ENCODE measurements at places on chromosomes 12 and 14. TPM values are rescaled to one million over a fixed set of nuclear protein-coding genes. Genes with fewer than 3 reads are reported as not detected.

GRCh38 chr14:50955373-50956043 lies 11.2 kb upstream of the PYGL start:
- no peak overlapping the region for H3K4me3 ChIP-seq
- H3K27me3 ChIP-seq, result no peaks in the 10 kb centered on the region
- peaks cover 4% of the 10 kb centered on the region for H3K4me1 ChIP-seq
- no peaks in the 10 kb centered on the region for H3K36me3 ChIP-seq
- peak overlapping the region; percentile 81 for H3K27ac ChIP-seq
- DNase-seq, result peak; percentile 96

GRCh38 chr12:49616533-49617219 lies 6.7 kb upstream of the PRPF40B start:
- peaks cover 3% of the 10 kb centered on the region for H3K27me3 ChIP-seq
- H3K27ac ChIP-seq, result no peak overlapping the region
- peaks cover 2% of the 10 kb centered on the region for H3K4me1 ChIP-seq
- no peaks in the 10 kb centered on the region for H3K36me3 ChIP-seq
- no peak for DNase-seq

GRCh38 chr12:120646044-120646443 lies 5.6 kb downstream of the CABP1 start:
- peaks cover 3% of the 10 kb centered on the region for H3K4me1 ChIP-seq
- no peak for DNase-seq
- H3K36me3 ChIP-seq, result no peaks in the 10 kb centered on the region
- H3K27ac ChIP-seq, result no peak overlapping the region
- H3K4me3 ChIP-seq, result no peak overlapping the region
- H3K27me3 ChIP-seq, result peaks cover 61% of the 10 kb centered on the region

DNA sequence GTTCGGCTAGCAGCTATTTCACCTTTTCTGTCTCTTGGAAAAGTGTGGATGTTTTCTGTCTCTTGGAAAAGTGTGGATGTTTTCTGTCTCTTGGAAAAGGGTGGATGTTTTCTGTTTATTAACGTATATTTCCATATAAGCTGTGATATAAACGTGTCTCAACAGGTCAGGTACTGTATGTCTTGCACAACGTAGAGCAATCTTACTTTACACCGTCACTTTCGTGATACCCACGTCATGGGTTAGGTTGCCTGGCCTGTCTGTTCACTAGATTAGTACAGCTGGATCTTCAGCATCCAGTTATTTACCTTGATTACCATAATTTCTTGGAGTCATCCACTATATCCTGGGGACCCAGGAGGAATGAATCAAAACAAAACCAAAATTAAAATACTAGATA lies 14.1 kb downstream of the CLEC7A start:
- DNase-seq, result no peak
- no peak overlapping the region for H3K27ac ChIP-seq
- H3K36me3 ChIP-seq, result no peaks in the 10 kb centered on the region
- H3K4me1 ChIP-seq, result no peaks in the 10 kb centered on the region

- no peaks in the 10 kb centered on the region for H3K36me3 ChIP-seq
- H3K4me1 ChIP-seq, result peaks cover 2% of the 10 kb centered on the region
- no peak overlapping the region for H3K4me3 ChIP-seq
- DNase-seq, result no peak
- H3K27me3 ChIP-seq, result no peaks in the 10 kb centered on the region
- no peak overlapping the region for H3K27ac ChIP-seq
These were observed 104.0 kb upstream of the CCND2 start for GRCh38 chr12:4169531-4169930.

GRCh38 chr12:132578826-132579225 lies 31.6 kb downstream of the LRCOL1 start:
- no peak overlapping the region for H3K27ac ChIP-seq
- H3K27me3 ChIP-seq, result no peaks in the 10 kb centered on the region
- DNase-seq, result no peak
- no peaks in the 10 kb centered on the region for H3K4me1 ChIP-seq
- peaks cover 40% of the 10 kb centered on the region for H3K36me3 ChIP-seq

GRCh38 chr12:66921151-66921550 lies 242.3 kb upstream of the GRIP1 start:
- no peak overlapping the region for H3K27ac ChIP-seq
- no peak for DNase-seq
- no peaks in the 10 kb centered on the region for H3K27me3 ChIP-seq
- H3K4me3 ChIP-seq, result no peak overlapping the region
- H3K36me3 ChIP-seq, result no peaks in the 10 kb centered on the region
- H3K4me1 ChIP-seq, result no peaks in the 10 kb centered on the region

- H3K4me3 ChIP-seq, result no peak overlapping the region
- no peak for DNase-seq
- H3K27me3 ChIP-seq, result no peaks in the 10 kb centered on the region
These were observed 15.0 kb downstream of the DEPDC4 start for GRCh38 chr12:100251917-100252316.

GRCh38 chr14:67928375-67928774 lies 108.8 kb downstream of the RAD51B start:
- no peak overlapping the region for H3K4me3 ChIP-seq
- no peaks in the 10 kb centered on the region for H3K36me3 ChIP-seq
- no peak for DNase-seq
- H3K27me3 ChIP-seq, result no peaks in the 10 kb centered on the region
- no peak overlapping the region for H3K27ac ChIP-seq

DNA sequence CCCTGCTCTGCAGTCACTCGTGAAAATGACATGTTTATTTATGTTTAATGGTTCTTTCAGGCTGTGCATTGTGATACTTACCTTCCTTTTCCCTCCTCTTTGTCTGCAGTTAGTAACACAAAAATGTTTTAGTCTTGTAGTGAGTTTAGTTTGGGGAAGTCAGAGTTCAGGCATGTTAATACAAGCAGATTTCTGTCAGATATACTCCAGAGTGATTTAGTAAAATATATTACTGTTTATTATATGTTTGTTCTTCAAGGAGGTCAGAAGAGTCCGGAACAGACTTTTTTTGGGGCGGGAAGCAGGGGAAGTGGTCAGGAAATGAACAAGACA lies 28.7 kb downstream of the MSRB3 start:
- peaks cover 2% of the 10 kb centered on the region for H3K36me3 ChIP-seq
- no peak for DNase-seq
- peaks cover 17% of the 10 kb centered on the region for H3K4me1 ChIP-seq
- no peak overlapping the region for H3K4me3 ChIP-seq
- H3K27ac ChIP-seq, result peak overlapping the region; percentile 12
- no peaks in the 10 kb centered on the region for H3K27me3 ChIP-seq

GRCh38 chr14:42541535-42542001 lies 934.9 kb downstream of the LRFN5 start:
- no peak overlapping the region for H3K4me3 ChIP-seq
- peak; percentile 69 for DNase-seq
- no peaks in the 10 kb centered on the region for H3K36me3 ChIP-seq
- H3K27ac ChIP-seq, result no peak overlapping the region
- H3K4me1 ChIP-seq, result no peaks in the 10 kb centered on the region

- H3K4me1 ChIP-seq, result no peaks in the 10 kb centered on the region
- H3K4me3 ChIP-seq, result no peak overlapping the region
- H3K27ac ChIP-seq, result no peak overlapping the region
- no peak for DNase-seq
These were observed 188.9 kb upstream of the FOXG1 start for GRCh38 chr14:28577711-28578131.

DNA sequence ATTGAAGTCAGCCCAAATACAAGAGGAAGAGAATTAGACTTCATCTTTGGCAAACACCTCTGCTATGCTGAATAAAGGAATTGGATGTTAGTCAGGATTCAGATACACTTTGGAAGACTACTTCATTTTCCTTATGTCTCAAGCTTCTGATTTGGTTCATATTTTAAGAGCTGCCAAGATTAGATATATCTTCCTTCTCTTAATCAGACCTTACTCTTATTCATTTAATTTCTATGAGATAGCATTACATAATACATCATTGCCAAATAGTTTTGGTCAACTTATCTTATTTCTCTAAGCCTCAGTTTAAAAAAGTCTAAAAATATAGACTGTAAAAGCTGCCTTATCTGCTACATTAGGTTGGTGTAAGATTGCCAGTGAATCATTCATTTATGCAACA lies 330.6 kb upstream of the NAV3 start:
- no peaks in the 10 kb centered on the region for H3K27me3 ChIP-seq
- H3K27ac ChIP-seq, result no peak overlapping the region
- no peak overlapping the region for H3K4me3 ChIP-seq
- no peaks in the 10 kb centered on the region for H3K4me1 ChIP-seq
- no peaks in the 10 kb centered on the region for H3K36me3 ChIP-seq

DNA sequence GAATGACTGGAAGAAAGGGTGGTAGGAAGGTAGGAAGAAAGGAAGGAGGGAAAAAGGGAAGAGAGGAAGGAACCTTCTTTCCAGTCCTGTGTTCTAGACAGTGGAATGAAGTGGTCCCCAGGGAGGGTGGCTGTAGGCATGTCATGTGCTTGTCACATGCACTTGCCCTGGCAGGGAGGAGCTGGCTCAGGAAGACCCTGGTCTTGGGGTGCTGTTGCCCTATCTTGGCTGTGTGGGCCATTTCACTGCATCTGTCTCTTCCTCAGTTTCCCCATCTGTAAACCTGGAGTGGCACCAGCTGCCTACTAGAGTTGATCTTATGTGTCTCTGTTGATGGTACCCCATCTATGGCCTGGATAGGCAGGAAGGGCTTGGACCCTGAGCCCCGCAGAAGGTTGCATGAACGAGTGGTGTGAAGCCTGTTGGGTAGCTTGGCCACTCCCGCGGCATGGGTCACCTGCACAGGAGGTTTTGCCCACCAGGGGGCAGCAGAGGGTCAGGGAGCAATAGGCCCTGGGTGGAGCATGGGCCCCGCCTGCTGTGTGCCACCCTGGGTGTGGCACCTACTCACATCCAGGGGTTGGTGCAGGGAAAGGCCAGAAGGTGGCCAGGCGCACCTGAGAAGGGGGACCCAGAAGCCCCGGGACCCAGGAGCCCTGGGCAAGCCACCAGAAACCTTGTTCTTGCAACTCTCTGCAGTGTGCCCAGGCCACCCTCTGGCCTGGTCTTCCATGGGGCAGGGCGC lies 25.1 kb downstream of the MEG3 start:
- H3K36me3 ChIP-seq, result peaks cover 54% of the 10 kb centered on the region
- no peak overlapping the region for H3K27ac ChIP-seq
- H3K4me1 ChIP-seq, result no peaks in the 10 kb centered on the region
- no peak overlapping the region for H3K4me3 ChIP-seq
- DNase-seq, result no peak
- H3K27me3 ChIP-seq, result no peaks in the 10 kb centered on the region

DNA sequence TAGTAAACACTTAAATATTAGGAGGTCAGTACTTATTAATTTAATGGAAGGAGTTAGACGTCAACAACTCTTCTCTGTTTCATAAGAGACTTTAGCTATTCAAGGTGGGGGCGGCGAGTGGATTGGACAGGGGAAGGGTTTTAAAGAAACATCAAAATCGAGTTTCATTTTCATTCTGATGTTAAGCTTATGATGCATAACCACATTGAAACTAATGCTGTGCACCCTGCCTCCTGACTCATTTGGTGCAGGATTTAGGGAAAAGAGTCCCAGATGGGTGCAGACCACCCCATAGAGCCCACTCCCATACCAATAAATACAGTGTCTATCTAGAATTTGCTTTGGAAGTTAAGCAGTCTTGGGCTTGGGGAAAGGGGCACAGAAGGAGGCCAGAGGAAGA lies 7.4 kb downstream of the ZBTB39 start:
- H3K27me3 ChIP-seq, result no peaks in the 10 kb centered on the region
- no peak overlapping the region for H3K27ac ChIP-seq
- H3K4me3 ChIP-seq, result no peak overlapping the region
- H3K36me3 ChIP-seq, result peaks cover 48% of the 10 kb centered on the region
- DNase-seq, result no peak

GRCh38 chr12:104722601-104723534 lies 235.2 kb downstream of the SLC41A2 start:
- H3K4me3 ChIP-seq, result no peak overlapping the region
- no peak for DNase-seq
- no peaks in the 10 kb centered on the region for H3K36me3 ChIP-seq
- no peak overlapping the region for H3K27ac ChIP-seq

DNA sequence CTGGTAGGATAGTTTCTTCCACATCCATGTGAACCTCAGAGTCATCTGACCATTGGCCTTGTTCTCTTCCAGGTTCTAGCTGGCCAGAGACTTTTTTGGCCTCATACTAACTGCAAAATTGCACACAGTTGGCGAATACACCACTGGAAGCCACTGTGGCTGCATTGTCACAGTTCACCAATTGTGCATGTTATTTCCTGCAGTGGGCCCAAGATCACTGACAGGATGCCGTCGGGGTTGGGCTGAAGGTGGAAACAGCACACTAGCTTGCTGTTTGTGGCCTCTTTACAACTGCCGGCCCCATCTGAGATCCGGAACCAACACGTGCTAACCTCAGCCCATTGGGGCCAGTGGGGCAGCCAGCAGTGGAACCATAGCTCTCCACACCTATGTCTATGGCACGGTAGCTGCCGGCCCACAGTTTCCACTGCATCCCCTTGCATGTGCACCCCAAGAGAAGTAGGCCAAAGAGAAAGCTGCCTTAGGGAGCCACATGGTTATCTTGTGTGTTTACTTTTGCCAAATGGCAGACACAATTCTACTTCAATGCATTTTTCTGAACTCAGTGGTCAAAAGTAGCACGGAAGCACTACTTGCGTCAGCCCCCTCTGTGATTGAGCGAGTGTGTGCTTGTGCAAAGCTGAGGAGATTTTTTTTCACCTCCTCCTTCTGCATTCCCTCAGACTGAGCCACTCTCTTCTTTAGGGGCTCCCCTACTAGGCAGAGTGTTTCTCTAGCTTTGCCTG lies 464.0 kb downstream of the RAD51B start:
- H3K27me3 ChIP-seq, result no peaks in the 10 kb centered on the region
- DNase-seq, result no peak
- peaks cover 3% of the 10 kb centered on the region for H3K4me1 ChIP-seq
- H3K36me3 ChIP-seq, result no peaks in the 10 kb centered on the region

DNA sequence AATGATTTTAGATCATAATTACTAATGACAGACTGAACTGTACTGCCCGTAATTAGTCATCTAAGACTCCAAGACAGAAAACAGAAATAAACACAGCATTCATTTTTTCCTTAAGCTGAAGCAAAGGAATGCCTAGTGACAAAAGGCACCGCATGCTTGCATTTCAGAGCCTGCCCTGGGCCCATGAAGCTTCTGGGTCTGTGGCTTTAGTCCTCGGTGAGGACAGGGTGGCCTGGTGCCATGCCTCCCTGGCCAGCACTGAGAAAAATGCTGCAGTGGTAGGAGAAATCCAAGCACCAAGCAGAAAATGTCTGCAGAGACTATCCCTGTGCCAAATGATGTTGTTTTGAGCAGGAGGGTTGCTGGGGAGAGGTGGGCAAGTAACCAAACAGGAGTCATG lies 171.6 kb downstream of the CALM1 start:
- H3K4me3 ChIP-seq, result no peak overlapping the region
- H3K36me3 ChIP-seq, result peaks cover 4% of the 10 kb centered on the region
- H3K4me1 ChIP-seq, result no peaks in the 10 kb centered on the region
- no peaks in the 10 kb centered on the region for H3K27me3 ChIP-seq

- no peak overlapping the region for H3K27ac ChIP-seq
- DNase-seq, result no peak
- H3K4me3 ChIP-seq, result no peak overlapping the region
- H3K4me1 ChIP-seq, result peaks cover 3% of the 10 kb centered on the region
These were observed 17.5 kb upstream of the NUDT14 start for GRCh38 chr14:105198588-105198987.

DHH gene
- 0.07 TPM for polyA plus RNA-seq

SERPINA9 gene
- 0.09 TPM for polyA plus RNA-seq

AKAP6 gene
- polyA plus RNA-seq, result 0.22 TPM

RNFT2 gene
- 1.6 TPM for polyA plus RNA-seq

OR4E2 gene
- not detected for polyA plus RNA-seq

CFAP251 gene
- polyA plus RNA-seq, result 7.8 TPM

CNIH1 gene
- polyA plus RNA-seq, result 138 TPM

ATP2A2 gene
- 166 TPM for polyA plus RNA-seq
